Skeletal muscle tissue (tissue), 5 donors: ENCODE measurements at places on chromosomes 3 and 15. TPM values are rescaled to one million over a fixed set of nuclear protein-coding genes. Genes with fewer than 3 reads are reported as not detected.

Gene SUSD5
- total RNA-seq, result 2.6 TPM

Gene FETUB
- not detected for total RNA-seq

Gene TAGLN3
- total RNA-seq, result 0.52 TPM

Gene TM4SF4
- not detected for total RNA-seq

Gene KLHL6
- total RNA-seq, result 1.0 TPM

Gene SAXO2
- total RNA-seq, result 0.52 TPM

Gene SAMMSON
- total RNA-seq, result under 0.01 TPM

Gene TMEM212
- total RNA-seq, result not detected

Gene ENTPD3
- 1.6 TPM for total RNA-seq

Gene PP2D1
- not detected for total RNA-seq
